Lower lobe of right lung (tissue), 2 donors: ENCODE measurements at places on chromosomes 7 and 10. TPM values are rescaled to one million over a fixed set of nuclear protein-coding genes. Genes with fewer than 3 reads are reported as not detected.

GRCh38 chr10:80356563-80356988 lies at the start of the genes DYDC1 and DYDC2:
DYDC1 (minus strand) TSS chr10:80356755; CDS start chr10:80352601, 4,154 bp downstream.
DYDC2 (plus strand) TSS chr10:80356781; CDS start chr10:80362444, 5,663 bp downstream.
- DNase-seq, result peak; percentile 83

DNA sequence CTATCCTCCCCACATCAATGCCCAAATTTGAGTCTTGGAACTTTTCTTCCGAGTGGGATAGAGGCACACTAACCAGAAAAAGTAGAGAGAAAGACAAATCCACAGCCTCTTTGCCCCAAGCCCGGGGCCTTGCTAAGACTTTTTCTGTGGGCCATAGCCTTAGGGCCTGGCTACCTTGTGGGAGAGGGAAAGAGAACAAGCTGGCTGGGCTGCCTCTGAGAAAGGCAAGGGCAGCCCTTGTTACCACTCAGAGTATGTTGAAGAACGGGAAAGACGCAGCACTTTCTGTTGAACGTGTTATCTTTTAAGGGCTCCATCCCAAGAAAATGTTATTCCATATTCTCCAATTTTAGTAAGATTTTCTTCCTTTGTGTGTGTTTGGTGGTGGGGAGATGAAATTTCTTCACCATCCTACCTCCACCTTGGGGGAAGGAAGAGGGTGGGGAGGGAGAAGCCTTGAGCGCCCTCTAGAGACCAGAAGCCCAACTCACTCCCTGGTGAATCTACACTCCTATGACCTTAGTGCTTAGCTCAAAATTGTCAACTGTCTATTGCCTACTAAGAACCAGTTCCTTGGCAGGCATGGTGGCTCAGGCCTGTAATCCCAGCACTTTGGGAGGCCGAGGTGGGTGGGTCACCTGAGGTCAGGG lies 3.9 kb upstream of the NRF1 start:
- no peak for DNase-seq

LRIT1 gene
- not detected for total RNA-seq

- no peak for DNase-seq
Measured at GRCh38 chr7:13069841-13070240, 382.4 kb downstream of the ARL4A start.

- no peak for DNase-seq
Measured at GRCh38 chr10:79930751-79931150, 18.2 kb downstream of the SFTPD start.

NRCAM gene
- 2.6 TPM for total RNA-seq

- no peak for DNase-seq
Measured at GRCh38 chr10:49404321-49404878, 8.5 kb upstream of the DRGX start.
